Epithelial cell of esophagus (primary cell): ENCODE measurements at places on chromosomes 5 and 9.

DNA sequence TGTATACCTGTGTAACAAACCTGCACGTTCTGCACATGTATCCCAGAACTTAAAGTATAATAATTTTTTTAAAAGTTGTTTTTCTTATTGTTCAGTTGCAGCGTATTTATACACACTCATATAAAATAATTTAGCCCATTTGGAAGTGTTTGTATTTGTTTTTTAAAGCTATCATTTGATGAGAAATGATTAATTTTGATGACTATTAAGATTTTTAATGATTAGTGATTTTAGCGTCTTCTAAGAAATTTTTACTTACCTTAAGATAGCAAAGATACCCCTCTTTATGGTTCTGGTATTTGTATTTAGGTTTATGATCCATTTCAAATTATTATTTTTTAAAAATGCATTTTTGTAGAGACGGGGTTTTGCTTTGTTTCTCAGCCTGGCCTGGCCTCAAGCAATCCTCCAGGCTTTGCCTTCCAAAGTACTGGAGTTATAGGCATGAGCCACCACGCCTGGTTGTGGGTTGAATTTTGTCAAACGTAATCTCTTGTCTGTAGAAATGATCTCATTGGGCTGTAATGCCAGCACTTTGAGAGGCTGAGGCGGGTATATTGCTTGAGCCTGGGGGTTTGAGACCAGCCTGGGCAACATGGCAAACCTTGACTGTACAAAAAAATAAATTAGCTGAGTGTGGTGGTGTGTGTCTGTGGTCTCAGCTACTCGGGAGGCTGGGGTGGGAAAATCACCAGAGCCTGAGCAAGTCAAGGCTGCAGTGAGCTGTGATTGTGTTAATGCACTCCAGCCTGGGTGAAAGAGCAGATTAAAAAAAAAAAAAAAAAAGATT, 26.9 kb downstream of the CSNK1G3 start:
- DNase-seq = peak; percentile 32

DNA sequence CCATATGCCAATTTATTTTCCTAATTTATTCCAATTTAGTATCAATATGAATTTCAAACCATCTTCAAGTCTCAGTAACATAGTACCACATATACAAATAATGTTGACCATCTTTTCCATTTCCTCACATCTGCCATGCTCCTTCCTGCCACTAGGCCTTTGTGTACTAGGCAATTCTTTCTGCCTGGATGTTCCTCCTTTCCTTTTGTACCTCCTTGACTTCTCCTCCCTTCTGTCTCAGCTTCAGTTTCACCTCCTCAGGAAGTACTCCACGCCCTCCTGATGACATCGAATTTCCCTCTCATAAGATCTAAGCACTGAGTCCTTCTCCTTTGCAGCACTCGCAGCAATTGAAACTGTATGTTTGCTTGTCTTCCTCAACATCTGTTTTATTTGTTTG, 53.9 kb downstream of the MEF2C start:
- DNase-seq = no peak

DNA sequence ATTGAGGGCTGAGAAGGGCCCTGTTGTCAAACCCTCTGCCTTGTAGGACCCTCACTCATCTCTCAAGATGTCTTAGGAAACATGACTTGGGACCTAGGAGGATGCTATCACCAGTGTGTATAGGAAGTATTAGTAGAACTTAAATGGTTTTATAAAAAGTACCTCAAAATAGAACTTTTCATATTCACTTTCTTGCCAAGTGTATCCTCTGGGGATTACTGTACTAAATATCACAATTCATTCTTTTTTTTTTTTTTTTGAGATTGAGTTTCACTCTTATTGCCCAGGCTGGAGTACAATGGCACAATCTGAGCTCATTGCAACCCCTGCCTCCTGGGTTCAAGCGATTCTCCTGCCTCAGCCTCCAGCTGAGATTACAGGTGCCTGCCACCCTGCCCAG, 56.2 kb downstream of the ARHGEF28 start:
- no peak for DNase-seq

GRCh38 chr9:20419533-20419932, 202.8 kb downstream of the MLLT3 start:
- no peak for DNase-seq

- peak; percentile 20 for DNase-seq
These were observed 1.0 kb upstream of the SAP30L start for GRCh38 chr5:154444556-154445421.

- DNase-seq = no peak
These were observed 302.0 kb downstream of the NFIB start for GRCh38 chr9:14011799-14012560.

DNA sequence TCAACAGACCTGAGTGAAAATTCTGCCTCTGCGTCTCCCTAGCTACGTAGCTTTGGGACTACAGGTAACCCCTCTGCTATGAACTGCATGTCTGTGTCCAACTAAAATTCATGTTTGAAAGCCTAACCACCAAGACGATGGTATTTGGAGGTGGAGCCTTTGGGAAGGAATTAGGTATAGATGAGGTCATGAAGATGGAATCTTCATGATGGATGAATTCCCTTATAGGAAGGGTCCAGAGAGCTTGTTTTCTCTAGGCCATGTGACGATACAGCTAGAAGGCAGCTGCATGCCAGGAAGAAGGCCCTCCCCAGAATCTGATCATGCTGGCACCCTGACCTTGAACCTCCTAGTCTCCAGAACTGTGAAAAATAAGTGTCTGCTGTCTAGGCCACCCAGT, 296.4 kb downstream of the SLIT3 start:
- no peak for DNase-seq

DNA sequence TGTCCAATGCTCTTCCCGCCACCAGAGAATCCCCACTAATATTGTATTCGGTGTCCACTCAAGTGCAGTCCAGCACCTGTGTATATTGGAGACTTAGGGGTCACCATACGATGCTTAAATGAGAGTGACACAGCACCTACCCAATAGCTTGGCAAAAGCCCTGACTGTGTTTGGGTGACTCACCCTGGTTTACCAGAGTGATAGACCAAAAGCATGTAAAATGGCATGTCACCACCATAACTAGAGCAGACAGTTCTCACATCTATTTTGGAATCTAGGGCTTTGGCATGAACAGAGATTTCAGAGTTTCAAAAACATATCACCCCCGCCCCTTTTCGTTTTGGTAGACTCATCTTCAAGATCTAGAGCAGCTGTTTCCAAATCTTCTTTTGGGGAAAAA, 217.3 kb upstream of the RASEF start:
- DNase-seq = peak; percentile 49

DNA sequence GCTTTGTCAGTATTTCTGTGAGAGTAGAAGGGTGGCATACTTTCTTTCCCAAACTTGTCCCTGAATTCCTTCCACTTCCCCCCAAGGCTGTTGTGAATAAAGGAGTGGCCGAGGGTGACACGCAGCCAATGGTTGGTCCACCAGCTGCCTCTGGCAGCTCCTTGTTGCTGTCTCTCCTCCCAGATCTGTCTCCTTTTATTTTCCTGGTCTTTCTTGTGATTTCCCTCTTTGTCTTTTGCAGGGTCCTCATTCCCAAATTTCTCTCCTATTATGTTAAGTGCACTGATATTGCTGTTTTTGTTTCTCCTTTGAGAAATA, 137.5 kb upstream of the HMHB1 start:
- no peak for DNase-seq

GRCh38 chr9:72304538-72304937, 60.5 kb downstream of the ZFAND5 start:
- DNase-seq = no peak

DNA sequence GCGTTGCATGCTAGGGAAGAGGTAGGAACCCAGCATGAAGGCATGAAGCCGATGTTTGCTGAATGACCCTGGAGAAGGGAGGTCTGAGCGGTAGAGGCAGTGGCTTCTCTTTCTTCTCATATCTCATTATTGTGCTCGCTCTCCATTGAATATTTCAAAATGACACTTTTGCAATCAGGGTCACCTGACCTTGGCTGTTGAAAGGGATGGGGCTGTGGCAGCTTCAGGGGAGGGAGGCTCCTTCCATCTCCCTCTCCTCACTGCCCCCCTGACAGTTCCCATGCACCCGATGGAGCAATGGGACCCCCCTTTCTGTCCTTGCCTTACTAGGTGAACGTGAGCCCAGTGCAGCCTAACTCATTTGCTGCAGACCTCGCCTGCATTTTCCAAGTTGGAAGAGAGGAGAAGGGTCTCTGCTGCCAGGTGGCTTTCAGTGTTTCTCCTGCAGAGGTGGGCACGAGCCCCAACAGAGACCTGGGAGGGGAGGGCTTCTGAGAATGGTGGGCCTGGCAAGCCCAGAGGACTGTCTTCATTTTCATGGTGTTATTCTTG, 17.9 kb downstream of the STC2 start:
- DNase-seq = no peak

GRCh38 chr5:38621840-38622437, 65.5 kb upstream of the LIFR start:
- no peak for DNase-seq

GRCh38 chr5:164214698-164215097, 709.3 kb downstream of the MAT2B start:
- peak; percentile 51 for DNase-seq
